ENCODE measurements at places on chromosomes 2 and 18.

DNA sequence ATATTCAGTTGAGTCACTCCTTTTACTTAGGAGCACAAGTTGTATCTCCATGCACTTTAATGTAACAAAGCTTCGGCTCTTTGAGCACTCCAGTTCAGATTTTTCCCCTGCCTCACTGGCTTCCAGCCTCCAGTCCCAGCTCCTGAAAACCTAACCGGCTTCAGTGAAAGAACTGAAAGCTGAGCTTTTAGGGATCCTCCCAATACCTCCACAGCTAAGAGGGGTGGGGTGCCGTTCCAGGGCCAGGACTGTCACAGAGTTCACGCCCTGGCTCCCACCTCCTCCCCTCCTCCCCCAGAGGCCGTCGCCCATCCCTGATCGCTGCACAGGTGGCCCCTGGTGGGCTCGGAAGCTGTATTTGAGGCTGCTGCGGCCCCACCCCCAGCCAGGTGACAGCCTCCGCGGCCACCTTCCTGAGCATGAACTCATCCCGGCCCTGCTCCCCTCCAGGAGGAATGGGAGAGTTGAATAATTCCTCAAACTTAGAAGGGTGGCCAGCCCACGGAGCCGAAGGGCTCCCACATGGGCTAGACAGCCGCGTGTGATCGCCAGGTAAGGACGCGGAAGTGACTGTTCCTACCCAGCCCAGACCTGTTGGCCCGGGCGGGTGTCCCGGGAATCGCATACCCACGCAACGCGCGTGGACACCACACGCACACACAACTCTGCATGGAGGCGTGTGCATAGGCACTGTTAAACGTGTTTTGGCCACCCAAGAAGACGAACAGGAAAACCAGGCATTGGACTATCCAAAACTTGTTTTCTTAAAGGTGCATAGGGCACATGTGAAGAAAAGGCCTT, 1.8 kb downstream of the MYO5B start:
- no peak for DNase-seq

GRCh38 chr2:2941205-2941604, 436.4 kb downstream of the EIPR1 start:
- DNase-seq, result no peak

DNA sequence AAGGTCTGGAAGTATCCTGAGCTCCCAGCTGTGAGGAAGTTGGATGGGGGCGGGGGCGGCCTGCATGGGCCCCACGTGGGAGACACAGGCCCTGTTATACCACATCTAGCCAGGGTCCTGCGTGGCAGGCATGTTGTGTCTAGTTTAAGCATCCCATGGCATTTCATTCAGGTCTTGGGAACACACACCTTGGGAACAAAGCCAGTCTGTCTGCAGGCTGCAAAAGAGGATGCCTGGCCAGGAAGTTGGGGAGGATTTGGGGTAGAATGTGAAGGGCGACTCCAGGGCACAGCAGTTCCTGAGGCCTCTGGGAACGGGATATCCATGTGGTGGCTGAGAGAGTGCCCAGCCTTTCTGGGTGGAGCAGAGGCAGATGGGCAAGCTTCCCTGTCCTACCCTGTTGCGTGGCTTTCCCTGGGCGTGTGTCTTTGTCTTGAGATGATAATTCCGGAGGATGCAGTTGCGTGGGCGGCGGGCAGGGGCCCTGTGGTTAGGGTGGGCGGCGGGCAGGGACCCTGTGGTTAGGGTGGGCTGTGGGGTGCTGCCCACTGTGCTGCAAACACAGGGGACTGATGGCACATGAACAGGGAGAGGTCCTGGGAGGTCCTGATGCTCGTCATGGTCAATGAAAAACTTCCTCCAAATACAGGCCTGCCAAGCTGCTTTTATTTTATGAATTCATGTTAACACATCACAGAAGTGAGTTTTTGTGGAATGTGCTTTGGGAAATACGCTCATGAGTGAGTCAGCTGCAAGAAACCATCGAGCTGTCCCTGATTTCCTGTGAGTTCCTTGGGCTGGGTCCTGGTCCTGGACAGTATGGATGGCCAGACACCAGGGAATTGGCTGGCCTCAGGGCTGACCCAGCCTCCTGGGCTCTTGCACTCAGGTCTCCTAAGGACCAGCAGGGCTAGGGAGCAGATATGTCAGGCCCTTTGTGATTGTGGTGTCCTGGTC, 90.0 kb upstream of the HS6ST1 start:
- DNase-seq, result no peak

- no peak for DNase-seq
These were observed 900.8 kb downstream of the SLC4A3 start for GRCh38 chr2:220528180-220528675.

DNA sequence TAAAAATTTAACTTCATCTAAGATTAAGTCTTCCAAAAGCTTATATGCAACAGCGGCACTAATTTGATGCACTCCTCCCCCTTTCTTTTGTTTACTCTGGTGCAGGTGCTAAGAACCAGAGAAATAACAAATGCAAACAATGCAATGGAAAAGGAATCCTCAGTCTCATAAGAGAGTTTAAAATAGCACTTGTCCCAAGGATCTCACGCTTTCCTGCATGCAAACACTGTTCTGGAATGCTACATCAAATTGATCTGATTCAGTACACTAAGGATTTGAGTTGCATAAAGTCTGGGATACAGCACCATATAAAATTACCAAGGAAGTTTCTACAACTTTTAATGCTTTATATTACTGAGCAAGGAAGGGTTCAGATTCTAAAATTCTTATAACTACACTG, 50.5 kb downstream of the SEPTIN10 start:
- no peak for DNase-seq

DNA sequence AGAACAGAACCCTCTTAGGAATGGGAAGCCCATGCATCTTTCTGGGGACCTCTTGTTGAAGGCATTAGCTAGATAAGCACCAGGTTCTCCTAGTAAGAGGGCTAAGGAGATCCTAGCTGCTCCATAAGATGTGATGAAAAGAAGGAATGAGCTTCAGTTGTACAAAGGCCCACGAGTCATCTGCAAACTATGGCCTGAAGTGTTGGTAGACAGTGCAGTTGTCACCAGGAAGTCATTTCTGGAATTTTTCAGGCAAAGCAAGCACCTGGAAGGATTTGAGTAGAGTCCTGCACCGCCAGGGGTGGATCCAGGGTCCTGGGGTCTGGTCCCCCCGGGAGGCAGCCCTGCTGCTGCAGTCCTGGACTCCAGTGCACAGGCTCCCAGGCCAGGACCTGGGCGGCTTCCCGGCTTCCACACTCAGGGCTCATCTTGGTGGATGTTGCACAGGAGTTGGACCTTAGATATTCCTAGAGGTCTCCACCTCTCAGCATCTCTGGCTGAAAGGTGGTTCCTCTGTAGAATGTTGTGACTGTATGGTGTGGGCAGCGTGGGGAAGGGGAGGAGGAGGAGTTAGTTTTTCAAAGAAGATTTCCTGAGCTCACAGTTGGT, 85.3 kb downstream of the LDLRAD4 start:
- no peak for DNase-seq

DNA sequence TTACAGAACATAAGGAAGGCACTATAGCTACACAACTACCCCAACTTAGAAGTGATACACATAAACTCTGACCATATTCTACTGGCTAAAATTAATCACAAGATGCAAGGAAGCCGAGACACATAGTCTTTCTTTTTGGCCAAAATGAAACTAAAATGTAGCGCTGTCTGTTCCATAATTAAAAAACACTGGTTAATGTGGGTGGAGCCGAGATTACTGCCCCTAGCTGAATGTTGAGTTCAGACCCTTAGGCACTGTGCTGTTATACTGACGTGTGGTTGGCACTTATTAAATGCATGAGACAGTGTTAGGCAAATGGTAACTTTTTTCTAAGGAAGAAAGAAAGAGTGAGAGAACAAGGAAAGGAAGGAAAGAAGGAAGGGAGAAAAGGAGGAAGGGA, 254.6 kb upstream of the RND3 start:
- DNase-seq, result no peak

- no peak for DNase-seq
These were observed 48.5 kb upstream of the LYPD6B start for GRCh38 chr2:148989882-148990493.

GRCh38 chr2:172811027-172811426, 75.4 kb downstream of the RAPGEF4 start:
- no peak for DNase-seq

DNA sequence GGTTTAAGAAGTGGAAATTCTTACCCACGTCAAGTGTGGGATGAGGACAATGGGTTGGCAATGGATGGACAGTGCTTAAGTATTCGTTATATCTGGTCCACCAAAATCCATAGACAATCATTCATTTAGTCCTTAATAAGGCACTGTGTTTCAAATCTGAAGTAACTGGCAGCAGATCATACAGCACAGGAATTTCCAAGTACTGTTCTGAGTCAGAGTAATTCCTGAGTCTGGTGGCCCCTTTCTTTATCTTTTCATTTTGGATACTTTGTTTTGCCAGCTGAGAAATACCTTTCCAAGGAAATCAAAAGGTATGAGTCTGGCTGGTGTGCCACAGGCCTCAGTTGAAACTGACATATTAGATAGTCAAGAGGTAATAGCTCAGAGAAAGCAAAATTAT, 31.4 kb upstream of the CCDC102B start:
- DNase-seq, result no peak

GRCh38 chr2:101596333-101596732, 101.2 kb upstream of the MAP4K4 start:
- DNase-seq, result no peak

GRCh38 chr2:144479138-144479537, 40.8 kb downstream of the ZEB2 start:
- no peak for DNase-seq

- DNase-seq, result no peak
These were observed 32.7 kb downstream of the EIPR1 start for GRCh38 chr2:3344897-3345296.

DNA sequence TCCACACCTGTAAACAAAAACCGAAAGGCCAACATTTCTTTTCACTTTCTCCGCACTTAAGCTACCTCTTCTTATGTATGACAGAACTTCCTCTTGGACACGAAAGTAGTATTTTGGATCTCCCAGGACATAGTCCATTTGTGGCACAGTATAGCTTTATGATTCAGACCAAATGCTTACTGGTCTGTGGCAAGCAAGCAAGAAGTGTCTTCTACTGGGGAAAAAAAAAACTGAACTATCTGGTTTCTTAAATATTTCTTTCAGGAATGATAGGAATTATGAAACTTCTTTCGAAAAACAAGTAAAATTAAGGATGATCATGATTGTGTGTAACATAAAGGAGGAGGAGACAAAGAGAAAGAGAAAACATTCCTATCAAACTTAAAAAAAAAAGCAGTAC, 33.6 kb downstream of the SRBD1 start:
- DNase-seq, result no peak

DNA sequence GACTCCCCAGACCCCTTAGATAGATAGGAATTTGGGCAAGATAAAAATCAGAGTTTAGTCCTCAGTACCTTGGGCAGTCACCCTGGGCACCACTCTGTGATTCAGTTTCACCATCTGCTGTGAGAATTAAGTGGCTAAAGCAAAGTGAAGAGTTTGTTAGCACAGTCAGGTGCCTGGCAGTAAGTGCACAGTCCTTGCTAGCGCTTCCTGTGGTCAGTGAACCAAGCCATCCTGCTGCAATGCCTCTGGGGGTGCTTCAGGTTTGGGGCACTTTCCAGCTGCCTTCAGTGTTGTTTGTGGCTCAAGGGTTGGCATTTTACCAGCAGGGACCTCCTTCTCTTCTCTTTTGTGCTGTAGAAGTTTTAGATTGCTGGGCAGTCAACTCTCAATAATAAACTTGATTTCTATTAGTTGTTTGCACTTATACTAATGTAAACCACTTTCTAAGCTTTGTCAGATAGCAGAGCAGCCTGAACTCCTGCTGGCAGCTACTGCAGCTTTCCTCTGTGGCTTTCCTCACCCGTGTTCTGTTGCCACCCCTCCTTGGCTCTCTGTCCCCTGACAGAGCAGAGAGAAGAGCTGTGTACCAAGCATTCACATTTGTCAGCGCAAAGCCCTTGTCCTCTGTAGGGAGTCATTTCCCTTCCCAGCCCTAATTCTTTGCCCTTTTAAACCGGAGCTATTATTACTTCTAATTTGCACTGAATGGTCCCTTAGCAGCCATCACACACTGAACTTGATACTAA, 48.4 kb upstream of the RMP24 start:
- DNase-seq, result no peak

DNA sequence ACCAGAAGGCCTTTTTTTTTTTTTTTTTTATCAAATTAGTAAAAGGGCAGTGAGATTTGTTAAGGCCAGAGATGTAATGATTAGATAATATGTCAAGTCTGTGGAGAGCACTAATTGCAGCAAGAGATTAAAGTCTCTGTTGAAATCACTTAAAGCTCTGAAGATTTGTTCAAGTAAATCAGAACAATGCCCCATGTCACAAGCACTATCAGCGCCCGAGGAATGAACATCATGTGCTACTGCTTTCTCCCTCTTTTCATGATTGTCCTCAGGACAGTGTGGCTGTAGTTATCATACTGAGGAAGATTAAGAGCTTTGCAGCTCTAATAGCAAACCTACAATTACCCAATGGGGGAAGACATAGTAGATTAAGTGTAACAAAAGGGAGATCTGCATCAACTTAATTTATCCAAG, 71.1 kb downstream of the TDRD15 start:
- DNase-seq, result no peak

DNA sequence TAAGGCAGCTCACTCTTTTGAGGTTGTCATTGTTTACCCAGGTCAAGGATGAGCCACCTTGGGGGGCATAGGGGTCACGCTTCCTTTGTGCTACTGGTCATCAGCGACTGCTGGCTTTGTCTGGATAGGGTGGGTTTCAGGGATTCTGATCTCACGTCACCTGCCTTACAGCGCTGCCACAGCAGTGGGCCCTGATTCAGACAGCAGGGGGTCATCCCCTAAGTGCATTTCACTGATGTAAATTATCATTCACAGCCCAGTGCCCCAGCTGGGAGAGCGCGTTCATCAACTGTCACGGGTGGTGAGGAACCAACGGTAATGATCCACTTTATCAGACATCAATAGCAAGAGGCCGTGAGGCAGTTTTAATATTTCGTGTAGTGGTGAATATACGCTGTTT, 291.2 kb downstream of the NEDD4L start:
- no peak for DNase-seq

DNA sequence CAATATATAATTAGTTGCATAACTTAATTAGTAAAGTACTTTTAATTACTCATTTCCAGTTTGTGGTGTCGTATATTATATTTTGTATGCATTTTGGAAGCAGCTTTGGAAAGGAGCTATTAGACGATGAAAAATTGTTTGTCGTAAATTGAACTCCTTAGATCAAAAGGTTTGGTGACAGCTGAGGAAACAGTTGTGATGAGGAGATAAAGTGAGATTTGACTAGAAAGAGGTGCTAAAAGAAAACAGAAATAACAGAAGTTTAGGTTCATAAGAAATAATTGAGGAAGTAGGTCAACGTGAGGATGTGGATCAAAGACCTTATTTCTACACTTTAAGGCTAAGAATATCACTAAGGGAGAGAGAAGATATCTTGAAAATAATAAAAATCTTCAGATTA, 141.9 kb upstream of the NETO1 start:
- no peak for DNase-seq

All from stimulated activated CD8-positive, alpha-beta memory T cell treated with anti-CD3 and anti-CD28 coated beads, Interleukin-15, amount 100 ng/mL, for 24 hours (primary cell).